ENCODE measurements at places on chromosomes 1 and 21. TPM values are rescaled to one million over a fixed set of nuclear protein-coding genes. Genes with fewer than 3 reads are reported as not detected.

GRCh38 chr1:2601721-2602303, 15.2 kb downstream of the PRXL2B start:
- no peak for DNase-seq
- no peak overlapping the region for H3K4me3 ChIP-seq
- H3K4me1 ChIP-seq, result no peaks in the 10 kb centered on the region
- no peak overlapping the region for H3K27ac ChIP-seq
- no peaks in the 10 kb centered on the region for H3K36me3 ChIP-seq

- H3K27me3 ChIP-seq, result no peaks in the 10 kb centered on the region
- no peaks in the 10 kb centered on the region for H3K36me3 ChIP-seq
- no peak for DNase-seq
- no peaks in the 10 kb centered on the region for H3K4me1 ChIP-seq
Measured at GRCh38 chr1:218435528-218435927, 90.4 kb downstream of the TGFB2 start.

DNA sequence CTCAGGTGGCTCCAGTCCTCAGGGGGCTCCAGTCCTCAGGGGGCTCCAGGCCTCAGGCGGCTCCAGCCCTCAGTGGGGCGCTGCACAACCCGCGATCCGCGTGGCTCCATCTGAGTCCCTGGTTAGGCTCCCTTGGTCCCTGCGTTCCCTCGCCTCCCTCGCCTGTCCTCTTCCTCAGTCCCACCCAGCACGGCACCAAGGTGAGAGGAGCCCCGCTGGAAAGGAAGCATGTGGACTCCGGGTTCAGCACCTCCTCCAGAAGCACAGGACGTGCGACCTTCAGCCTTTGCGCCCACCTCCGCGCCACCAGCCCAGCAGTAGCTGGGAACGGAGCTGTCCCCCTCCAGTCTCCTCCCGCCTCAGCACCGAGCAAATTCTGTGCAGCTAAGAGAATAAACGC, 8.1 kb upstream of the OR2M5 start:
- H3K4me1 ChIP-seq, result no peaks in the 10 kb centered on the region
- H3K4me3 ChIP-seq, result no peak overlapping the region
- no peak overlapping the region for H3K27ac ChIP-seq
- no peaks in the 10 kb centered on the region for H3K36me3 ChIP-seq

- DNase-seq, result no peak
- no peaks in the 10 kb centered on the region for H3K36me3 ChIP-seq
- H3K27me3 ChIP-seq, result no peaks in the 10 kb centered on the region
- H3K4me3 ChIP-seq, result no peak overlapping the region
Measured at GRCh38 chr1:100720101-100720500, 559 bp downstream of the VCAM1 start.

GRCh38 chr1:20540281-20540680, 12.1 kb upstream of the FAM43B start:
- H3K36me3 ChIP-seq, result no peaks in the 10 kb centered on the region
- no peak for DNase-seq
- H3K27ac ChIP-seq, result no peak overlapping the region
- no peaks in the 10 kb centered on the region for H3K27me3 ChIP-seq
- no peak overlapping the region for H3K4me3 ChIP-seq

CHI3L1 gene
- total RNA-seq, result 49.7 TPM
